COR-L47 (cell line): ENCODE measurements at places on chromosomes 12 and 14.

- no peak for DNase-seq
Measured at GRCh38 chr14:99816217-99816616, 23.0 kb downstream of the EML1 start.

GRCh38 chr12:1846421-1847405 is 26.3 kb downstream of the LRTM2 start:
- no peak for DNase-seq

DNA sequence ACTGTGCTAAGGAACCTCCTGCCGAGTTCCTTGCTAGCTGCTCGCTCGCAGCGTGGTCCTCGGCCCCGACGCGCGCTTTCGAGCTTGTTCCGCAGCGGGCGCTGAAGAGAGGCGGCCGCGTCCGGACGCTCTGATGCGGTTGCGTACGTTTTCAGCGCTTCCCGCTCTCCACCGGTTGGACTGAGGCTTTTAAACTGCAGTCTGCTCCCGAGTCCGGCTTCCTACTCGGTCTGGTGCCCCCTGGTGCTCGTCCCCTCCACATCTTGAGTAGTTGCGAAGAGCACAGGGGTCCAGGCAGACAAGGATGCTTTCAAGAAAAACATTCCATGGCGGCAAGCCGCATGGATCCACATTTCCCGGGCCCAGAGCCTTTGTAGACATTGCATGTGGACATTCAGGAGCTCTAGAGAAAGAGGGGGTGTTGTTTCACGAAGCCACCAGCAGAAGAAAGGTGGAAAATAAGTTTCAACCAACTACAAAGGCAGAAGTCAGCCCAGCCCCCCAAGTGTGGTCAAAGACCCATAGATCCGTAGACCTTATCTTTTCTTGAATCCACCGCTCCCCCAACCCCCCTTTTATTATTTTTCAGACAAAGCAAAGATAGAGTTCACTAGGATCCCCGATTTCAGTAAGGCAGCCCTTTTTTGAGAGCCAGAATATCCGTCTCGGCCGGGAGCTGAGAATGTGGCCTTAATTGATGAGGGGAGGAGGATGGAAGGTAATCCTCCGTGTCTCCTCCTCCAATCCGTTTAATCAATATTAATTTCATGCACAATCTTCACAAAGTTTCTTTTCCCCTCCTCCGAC is 984 bp upstream of the WNK1 start:
- DNase-seq = peak; percentile 96

GRCh38 chr14:103731916-103732867 is 16.6 kb downstream of the ZFYVE21 start:
- no peak for DNase-seq

DNA sequence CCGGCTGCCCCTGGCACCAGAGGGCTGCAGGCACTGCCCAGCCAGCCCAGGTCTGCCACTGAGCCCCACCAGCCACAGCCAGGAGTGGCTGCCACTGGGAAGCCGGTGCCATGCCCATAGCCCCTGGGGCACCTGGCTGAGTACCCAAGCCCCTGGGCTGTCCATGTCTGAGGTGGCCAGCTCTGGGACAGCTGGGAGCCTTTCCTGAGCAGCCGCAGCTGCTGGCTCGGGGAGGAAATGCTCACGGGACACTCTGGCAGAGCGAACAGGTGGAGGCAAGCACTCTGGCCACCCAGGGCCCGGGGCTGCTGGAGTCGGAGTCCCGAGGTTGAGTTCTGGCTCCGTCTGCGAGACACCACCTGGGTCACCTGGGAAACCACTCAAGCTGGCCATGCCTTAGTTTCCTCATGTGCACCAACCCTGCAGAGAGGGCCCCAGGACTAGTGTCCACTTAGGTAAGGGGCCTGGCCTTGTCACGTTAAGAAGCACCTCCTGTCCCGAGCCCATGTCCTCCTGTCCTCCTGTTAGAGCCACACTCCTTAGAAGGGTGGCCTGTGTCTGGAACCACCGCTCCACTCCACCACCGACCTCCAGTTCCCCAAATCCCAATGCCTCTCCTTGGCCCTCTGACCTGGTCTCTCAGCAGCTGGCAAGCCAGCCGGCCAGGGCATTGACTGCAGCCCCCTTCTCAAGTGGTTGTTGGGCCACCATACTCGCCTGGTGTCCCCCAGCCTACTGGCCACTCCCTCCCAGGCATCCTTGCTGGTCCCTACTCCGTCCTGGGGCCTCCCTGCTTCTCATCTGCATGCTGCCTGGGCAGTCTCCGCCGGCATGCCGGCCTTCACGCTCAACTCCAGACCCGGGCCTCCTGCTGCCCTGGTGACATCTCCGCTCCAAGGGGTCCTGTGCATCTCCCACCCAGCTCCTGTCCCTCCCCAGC is 45.3 kb downstream of the BEGAIN start:
- DNase-seq = no peak

- no peak for DNase-seq
Measured at GRCh38 chr12:125149160-125150108, 84.2 kb downstream of the AACS start.

DNA sequence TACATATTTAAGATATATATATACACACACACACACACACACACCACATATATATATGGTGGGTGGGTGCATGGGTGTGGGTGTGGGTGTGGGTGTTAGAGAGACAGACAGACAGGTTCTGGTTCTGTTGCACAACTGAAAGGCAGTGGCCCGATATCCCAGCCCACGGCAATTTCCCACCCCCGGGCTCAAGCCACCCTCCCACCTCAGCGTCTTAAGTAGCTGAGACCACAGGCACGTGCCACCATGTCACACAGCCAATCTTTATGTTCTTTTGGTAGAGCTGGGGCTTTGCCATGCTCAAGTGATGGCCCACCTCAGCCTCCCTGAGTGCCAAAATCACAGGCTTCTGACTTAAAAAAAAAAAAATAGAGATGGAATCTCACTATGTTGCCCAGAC is 417.8 kb upstream of the FOXG1 start:
- no peak for DNase-seq

DNA sequence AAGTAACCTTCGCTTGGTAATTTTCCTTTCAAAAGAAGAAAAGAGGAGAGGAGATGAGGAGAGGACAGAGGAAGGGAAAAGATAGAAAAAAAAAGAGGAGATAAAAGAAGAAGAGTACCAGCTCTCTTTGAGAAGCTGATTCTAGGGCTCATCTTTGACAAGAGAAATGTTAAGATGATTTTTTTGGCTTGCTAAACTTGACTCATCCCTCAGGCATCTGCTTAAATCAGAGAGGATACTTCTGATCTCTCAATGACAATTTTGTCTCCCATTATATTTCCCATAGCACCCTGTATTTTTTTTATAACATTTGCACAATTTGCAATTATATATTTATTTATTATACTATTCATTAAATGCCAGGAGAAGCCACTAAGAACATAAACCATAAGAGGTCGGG is 17.1 kb downstream of the SYT1 start:
- DNase-seq = no peak

DNA sequence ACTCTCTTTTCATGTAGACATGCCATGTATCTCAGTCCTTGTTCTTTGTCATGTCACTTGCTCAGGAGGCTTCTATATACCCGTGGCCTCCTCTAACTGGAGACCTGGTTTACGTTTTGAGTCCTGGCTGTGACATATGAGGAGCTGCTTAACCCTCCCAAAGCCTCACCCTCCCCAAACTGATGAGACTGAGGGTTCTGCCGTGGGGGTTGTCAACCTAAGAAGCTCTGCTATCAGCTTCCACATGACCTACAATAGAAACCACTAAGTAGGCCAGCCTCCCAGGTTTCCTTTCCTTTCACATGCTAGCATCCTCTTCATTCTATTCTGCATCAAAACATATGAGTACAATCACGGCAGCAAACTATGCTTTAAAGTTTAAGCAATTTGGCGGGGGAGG is 76.8 kb upstream of the WSCD2 start:
- DNase-seq = no peak

DNA sequence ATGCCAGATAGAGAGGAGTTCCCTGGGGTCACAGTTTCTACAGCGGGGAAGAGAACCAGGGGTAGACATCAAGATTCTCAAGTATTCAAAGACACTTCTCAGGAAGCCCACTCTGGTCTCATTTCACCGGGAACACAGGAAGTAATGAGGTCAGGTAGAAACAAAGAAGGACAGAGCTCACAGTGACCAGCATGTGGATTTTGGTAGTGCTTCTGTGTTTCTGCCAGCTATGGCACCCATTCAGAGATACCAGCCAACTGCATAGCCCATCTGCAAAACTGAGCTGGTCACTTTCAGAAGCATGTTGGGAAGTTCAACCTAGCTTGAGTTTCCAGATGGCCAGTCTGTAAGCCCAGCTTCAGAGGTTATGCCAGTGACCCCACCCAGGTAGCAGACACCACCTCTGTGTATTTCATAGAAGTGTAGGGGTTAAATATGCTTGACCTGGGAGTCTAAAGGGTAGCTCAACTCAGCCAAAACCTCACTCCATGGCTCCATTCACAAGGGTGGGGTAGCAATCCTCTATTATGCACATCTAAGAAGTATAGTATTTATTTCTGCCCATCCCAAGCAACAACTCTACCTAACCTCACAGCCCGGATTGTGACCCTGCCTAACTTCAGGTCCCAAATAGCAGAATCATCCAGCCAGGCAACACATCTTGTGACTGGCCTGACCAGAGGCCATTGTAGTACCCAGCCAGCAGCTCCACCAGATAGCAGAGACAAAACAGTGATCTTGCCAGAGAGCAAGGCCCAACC is 33.9 kb downstream of the A2M start:
- no peak for DNase-seq

GRCh38 chr12:96257550-96258103 is 63.5 kb downstream of the ELK3 start:
- no peak for DNase-seq

DNA sequence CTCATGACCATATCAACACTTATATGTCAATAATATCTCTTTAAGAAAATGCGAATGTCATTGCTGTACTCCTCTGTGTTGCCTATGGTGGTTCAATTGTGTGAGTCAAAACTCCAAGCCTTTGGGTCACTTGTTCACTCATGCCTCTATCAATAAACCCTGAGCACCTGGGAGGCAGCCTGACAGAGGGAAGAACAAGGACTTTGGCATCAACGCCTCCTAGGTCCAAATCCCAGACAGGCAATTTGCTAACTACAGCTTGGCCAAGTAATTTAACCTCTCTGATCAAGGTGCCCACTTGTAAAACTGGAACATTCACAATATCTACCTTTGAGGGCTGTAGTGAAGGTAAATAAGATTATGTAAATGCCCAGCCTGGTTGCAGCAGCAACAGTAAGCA is 137.8 kb downstream of the SAMD4A start:
- DNase-seq = no peak

DNA sequence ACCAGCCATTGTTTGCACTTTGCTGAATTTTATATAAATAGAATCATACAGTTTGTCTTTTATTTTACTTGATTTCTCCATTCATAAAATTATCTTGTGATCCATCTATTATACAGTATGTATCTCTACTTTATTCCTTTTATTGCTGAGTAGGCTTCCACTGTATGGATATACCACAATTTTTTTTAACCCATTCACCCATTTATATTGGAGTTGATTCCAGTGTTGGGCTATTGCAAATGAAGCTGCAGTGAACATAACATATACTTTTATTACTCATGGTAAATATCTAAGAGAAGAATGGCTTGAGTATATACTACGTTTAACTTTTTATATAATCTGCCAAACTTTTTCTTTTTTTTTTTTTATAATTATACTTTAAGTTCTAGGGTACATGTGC is 463.6 kb downstream of the ETNK1 start:
- DNase-seq = no peak

GRCh38 chr12:26116829-26117715 is 7.8 kb downstream of the BHLHE41 start:
- no peak for DNase-seq

DNA sequence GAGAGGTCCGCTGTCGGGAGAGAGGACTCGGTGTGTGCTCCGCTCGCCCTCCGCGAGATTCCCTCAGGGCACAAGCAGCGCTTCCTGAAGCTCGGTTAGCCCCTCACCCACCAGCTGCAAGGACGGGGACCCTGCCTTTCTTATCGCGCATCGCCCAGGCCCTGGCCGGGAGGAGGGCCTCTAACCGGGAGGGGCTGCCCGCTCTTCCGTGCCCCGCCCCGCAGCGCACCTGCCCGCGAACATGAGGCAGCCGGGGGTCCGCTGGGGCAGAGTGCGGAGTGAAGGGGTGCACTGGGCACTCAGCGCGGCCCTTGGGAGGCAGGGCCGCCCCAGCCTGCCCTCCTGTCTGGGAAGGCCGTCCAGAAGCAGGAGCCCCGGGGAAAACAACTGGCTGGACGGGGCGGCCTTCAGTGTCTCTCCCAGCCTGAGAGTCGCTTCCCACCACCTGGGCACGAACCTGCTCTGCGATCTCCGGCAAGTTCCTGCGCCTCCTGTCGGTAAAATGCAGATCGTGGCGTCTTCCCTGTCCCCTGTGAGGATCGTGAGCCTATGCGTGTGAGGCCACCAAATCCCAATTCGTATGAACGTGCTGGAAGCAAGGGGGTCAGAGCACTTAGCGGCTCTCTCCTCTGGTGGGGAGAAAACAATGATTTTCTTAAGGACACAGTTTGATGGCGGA is 28.0 kb upstream of the ADIPOR2 start:
- peak; percentile 55 for DNase-seq

GRCh38 chr14:53226553-53226952 is 73.4 kb upstream of the DDHD1 start:
- DNase-seq = no peak

DNA sequence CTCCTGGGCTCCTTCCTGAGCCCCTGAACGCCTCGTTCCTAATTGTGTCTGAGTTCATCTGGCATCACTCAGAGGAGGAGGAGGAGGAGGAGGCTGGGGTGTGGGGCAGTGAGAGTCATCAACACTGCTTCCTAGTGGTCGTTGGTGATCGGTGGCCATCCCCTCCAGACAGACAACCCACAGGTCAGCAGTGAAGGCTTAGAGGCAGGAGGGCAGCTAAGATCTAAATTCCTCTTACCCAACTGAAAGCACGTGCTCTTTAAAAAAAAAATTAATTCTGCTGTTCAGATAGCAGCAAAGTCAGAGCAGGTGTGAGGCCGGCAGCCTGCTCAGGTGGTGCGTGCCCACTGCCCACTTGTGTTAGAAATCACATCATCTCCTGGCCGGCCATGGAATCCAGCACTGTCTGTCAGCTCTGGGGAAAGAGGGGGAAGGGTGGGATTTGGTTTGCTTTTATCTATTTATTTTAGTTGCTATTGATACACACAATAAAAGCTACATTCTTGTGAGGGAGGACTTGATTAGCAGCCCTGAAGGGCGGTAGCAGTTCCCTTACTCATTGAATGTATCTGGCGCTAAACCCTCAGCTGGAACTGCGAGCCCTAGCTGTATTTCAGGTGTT is 46.6 kb downstream of the PPP2R5C start:
- no peak for DNase-seq

- DNase-seq = no peak
Measured at GRCh38 chr12:89263900-89264299, 88.4 kb downstream of the DUSP6 start.
